ENCODE measurements at places on chromosomes 6 and 20. TPM values are rescaled to one million over a fixed set of nuclear protein-coding genes. Genes with fewer than 3 reads are reported as not detected.
A peak's percentile ranks its signal among the peaks of the same experiment; 100 is the strongest.

- DNase-seq: no peak
These were observed 447.3 kb downstream of the HDGFL1 start for GRCh38 chr6:23016696-23017095.

GRCh38 chr6:134602123-134602522 is 284.2 kb upstream of the SGK1 start:
- no peak for DNase-seq

DNA sequence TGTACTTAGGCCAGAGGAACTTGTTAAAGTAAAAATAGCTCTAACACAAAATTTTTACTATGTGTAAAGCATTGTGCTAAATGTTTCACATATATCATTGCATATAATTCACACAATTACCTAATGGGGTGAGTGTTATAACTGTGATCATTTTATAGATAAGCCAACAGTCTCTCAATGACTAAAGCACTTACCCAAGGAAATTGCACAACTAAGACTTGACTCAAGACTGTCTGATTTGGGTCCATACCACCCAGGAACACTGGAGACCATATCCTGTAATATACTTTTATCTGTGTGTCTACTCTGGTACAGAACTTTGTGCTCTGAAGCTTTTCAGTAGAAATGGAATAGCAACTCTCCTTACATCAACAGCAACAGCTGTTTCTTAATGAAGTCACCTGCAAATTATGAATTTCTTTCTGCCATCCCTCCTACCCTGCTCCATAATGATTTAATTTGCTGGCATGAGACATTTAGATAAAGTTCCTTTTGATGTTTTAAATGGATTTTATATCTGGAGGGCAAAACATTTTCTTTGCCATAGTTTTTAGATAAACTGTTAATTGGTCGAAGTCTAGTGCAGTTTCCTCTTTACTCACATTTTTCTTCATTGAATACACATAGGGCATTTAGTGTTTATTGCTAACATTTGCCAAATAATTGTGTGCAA is 47.5 kb downstream of the TSPYL4 start:
- DNase-seq: no peak

DNA sequence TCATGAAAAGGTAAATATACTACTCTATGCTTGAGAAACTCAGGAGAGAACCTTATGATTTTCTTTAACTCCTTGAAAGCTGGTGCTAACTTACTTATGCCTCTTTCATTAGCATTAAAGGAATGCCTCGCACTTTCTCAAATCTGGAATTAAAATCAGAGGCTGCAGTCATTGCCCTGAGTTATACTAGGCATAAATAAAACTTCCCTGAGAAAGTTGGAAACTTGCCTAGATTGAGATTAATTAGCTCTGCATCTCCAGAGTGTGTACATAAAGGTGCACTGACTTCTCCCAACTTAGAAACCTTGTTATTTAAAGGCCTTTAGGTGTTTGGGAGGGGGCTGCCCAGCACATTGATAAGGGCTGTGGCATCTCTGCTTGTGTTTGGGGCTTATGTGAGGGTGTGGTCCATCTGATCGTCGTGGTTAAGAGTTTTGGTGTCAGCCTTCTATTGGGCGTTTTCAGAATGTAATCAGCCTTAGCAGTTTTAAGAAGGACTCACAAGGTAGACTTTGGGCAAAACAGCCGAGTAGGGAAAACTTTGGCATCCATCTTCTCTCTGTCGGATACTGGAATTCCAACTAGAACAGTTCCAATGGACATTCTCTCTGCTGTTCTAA is 32.1 kb upstream of the CCN6 start:
- DNase-seq: no peak

DNA sequence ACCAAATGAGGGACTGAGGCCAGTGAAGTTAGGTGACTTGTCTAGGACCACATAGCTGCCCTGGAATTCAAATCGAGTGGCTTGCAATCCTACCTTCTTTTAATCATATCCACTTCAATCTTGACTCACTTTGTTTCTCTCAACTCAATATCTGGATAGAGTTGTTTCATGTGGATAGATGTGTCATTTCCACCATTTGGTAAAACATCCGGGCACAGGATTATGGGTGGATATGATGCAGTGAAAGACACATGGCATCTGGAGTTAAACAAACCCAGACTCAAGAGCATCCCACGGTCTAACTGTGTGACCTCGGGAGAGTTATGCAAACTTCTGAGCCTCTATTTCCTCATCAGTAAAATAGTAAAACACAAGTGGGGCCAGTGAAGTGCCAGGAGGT is 103.6 kb upstream of the CNKSR3 start:
- DNase-seq: no peak

Gene SIRPB1
- total RNA-seq: 0.74 TPM

Gene DUSP15
- 2.5 TPM for total RNA-seq

Gene TCP11
- total RNA-seq: not detected

DNA sequence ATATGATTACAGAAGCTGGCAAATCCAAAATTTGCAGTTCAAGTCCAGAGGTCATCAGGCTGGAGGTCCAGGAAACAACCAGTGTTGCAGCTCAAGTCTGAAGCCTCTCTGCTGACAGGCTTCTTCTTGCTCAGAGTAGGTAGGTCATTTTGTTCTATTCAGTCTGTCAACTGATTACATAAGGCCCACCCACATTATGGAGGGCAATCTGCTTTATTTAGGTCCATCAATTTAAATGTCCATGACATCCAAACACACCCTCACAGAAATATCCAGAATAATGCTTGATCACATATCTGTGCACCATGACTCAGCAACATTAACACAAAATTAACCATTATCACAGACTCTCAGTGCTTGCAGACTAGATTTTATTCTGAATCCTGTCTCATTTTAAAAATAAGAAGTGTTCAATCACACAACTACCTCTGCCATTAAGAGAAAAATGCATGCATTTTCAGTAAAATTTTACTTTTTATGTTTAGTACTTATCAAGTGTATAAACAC is 759.2 kb upstream of the ADGRB3 start:
- no peak for DNase-seq

Gene CTAGE9
- not detected for total RNA-seq

Gene SCGN
- not detected for total RNA-seq

- peak; percentile 66 for DNase-seq
These were observed 420.1 kb downstream of the NKAIN2 start for GRCh38 chr6:124223611-124224345.

Gene BHLHE23
- not detected for total RNA-seq

DNA sequence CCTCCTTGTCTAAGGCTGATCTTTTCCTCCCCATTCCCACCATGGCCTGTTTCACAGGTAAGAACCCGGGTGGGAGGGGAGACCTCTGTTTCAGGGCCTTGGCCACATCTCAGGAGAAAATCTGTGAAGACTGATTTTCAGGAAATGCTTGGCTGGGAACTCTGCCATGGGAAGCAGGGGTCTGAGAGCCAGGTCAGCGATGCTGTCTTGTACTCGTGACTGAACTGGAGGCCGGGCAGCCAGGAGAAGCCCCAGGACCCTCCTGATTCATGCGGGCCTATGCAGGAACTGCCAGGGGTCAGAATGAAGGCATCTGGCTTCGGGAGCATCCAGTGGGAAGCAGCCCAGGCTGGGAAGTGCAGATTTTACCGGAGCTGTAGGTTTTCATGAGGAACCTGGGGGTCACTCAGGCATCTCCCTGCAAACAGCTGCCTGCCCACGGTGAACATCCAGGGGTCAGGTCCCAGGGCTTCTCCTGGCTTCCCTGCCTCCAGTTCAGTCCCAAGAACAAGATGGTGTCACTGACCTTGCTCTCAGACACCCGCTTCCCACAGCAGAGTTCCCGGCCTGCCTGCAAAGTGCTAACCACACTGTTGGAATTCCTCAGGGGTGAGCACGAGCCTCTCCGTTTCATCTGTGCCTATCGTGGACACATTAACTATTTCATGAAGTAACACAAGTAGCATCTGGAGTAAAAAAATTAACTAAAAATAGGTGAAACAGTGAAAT is 90.2 kb upstream of the SULF2 start:
- peak; percentile 24 for DNase-seq

DNA sequence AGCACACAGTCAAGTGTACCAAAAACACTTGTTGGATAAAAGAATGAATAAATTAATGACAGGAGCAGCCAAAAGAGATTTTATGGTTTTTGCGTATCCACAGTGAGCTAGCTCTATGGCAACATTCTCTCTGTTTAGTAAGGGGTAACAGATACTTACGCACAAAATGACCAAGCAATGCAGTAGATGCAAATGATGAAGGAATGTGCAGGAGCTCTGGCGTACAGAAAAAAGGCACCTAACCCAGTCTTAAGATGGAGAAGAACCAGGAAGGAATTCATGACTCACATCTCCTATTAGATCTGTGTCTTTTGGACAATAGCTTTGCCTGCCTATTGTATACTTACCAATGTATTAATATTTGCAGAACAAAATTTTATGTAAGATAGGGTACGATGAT is 191.9 kb upstream of the PREP start:
- no peak for DNase-seq

GRCh38 chr20:53555081-53555480 is 38.6 kb downstream of the ZNF217 start:
- DNase-seq: no peak

Gene DYNLT2
- total RNA-seq: 2.8 TPM

DNA sequence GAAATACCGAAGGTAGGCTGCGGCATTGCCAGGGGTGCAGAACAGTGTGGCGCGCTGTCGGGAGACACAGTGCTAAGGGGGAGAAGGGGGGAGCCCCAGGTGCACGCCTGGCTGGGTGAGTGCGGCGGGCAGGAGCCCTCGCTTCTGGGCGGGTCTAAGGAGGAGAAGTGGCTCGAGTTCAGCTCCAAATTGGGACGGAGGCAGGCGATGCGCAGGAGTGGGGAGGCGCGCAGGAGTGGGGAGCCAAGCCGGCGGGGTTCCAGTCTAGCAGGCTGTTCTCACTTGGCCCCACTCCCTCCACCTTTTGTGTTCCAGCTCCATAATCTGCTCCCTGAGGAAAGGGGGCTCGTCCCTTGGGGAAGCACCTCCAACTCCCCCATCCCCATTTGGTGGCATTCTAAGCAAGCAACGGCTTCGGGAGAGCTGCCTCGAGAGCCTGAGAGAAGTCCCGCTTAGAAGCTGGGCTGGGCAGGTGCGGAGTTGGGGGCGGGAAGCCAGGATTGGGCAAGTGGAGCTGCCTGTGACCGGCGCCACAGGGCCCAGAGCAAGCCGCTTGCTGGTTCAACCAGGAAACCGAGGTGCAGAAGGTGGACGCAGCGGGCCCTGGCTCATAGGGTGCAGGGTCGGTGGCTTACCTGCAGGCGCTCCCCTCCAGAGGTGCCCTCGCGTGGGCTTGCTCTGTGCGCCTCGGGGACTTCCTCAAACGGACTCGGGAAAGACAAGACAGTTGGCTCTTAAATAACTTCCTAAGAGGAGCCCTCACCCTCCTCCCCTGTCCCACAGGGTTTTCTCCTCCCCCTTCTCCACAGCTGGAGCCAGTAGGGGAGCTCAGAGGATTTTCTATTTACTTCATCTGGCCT is at the start of gene F13A1:
F13A1 (minus strand) TSS at position 711 of the 860 bp plus-strand sequence. CDS start 1,998 bp downstream, outside the sequence.
- DNase-seq: no peak

Gene GPX5
- not detected for total RNA-seq

DNA sequence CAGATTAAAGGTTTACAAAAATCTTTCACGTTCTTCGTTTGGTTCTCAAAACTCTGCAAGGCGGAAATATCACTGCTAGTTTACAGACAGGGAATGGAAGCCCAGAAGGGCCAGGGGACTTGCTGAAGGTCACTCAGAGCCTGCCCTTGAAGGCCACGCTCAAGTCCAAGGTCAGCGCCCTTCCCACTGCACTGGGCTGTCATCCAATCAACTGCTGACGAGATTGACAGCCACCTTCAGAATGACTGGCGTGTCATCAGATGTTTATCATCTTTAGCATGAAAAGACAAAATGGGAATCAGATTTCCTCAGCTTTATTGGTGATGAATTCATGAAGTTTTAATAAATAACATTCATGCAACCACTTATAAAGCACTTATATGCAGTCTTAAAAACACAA is 16.5 kb downstream of the RNASET2 start:
- no peak for DNase-seq

- DNase-seq: no peak
These were observed 236.8 kb upstream of the FKBP1C start for GRCh38 chr6:62974452-62974851.

Gene SKIC2
- total RNA-seq: 29.9 TPM

DNA sequence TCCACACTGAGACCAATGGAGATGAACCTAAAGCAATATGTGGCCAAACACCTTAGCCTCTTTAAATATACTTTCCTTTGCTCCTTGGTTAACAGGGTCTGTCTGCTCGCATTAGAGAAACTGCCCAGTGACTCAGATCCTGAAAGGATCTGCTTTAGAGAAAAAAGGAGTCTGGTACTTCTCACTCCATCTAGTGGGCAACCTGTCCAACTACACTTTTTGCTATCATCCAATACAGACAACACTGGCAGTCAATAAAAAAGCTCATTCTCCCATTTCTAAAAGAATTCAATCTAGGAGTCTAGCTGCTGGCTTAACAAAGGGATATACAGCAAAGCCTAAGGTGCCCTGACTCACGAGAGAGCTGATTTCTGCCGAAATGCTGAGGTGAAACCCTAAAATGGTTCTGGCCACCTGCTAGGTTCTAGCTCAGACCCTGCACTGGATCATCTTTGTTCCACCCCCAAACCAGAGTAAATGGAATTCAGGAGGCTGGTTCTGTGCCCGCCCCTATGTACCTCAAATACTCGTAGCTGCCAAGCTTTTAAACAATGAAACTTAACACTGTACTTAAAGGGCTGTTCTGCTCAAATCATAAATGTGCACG is 11.5 kb downstream of the GNL1 start:
- DNase-seq: peak; percentile 74

- no peak for DNase-seq
These were observed 30.3 kb downstream of the ZNF318 start for GRCh38 chr6:43339168-43339567.

DNA sequence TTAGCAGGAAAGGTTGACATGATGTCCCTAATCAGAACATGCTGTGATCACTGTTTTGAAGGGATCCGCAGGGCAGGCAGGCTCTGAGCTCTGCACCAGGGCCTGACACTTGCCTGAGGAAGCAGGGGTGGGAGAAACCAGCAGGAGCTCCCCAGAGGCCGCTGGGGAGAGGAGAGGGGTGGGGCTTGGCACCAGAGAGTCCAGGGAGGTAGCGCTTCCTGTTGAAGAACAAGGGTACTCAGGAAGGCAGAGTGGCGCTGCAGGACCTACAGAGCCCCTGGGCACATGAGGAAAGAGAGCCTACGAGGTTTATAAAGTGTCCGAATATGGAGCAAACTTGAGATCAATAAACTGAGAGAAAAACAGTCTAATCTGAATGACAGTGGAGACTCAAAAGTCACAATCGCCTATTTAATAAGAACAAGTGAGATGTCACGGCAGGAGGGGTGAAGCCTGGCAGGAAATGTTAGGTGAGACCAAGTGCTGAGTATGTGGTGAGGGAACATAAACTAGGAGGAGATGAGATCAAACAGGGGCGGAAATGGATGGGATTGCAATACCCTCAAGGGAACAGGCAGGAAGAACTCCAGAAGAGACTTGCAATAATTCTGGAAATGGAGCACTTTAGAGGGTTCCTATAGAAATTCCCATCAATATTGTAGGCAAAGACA is 5.8 kb upstream of the TBXT start:
- DNase-seq: peak; percentile 10

DNA sequence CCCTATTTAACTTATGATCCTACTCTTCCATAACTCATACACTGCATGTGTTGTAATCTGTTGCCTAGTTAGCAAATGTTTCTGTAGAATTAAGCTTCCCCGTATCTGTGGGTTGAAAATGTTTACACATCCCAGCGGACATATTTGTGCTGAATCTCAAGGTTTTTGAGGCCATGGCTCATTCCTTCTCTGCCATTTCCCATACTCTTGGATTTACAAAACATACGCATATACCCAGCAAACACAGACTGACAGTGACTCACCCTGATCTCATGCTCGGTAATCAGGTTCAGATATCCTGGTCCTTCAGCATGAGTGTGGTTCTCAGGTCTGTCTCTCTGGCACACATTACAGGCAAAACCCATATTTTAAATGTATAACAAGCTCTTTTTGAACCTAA is 58.7 kb downstream of the AGPAT4 start:
- peak; percentile 56 for DNase-seq

GRCh38 chr20:59144179-59144830 is 19.3 kb upstream of the ZNF831 start:
- no peak for DNase-seq

Measured in A172 (cell line).